ENCODE measurements at places on chromosomes 3 and 15.

GRCh38 chr3:13324835-13325501 is 95.2 kb downstream of the NUP210 start:
- no peak for DNase-seq

GRCh38 chr15:100338971-100339444 is 2.8 kb downstream of the ADAMTS17 start:
- no peak for DNase-seq

GRCh38 chr3:8438507-8439079 is 63.0 kb upstream of the LMCD1 start:
- DNase-seq = no peak

GRCh38 chr15:29091666-29092065 is 178.0 kb downstream of the NSMCE3 start:
- no peak for DNase-seq

- no peak for DNase-seq
Observed at GRCh38 chr3:155217591-155217990, 75.9 kb downstream of the STRIT1 start.

- no peak for DNase-seq
Observed at GRCh38 chr3:185457376-185457775, 41.5 kb downstream of the TMEM41A start.

- DNase-seq = no peak
Observed at GRCh38 chr3:178560759-178561158, 24.5 kb downstream of the KCNMB2 start.

- DNase-seq = no peak
Observed at GRCh38 chr3:36525115-36525801, 145.0 kb downstream of the STAC start.

GRCh38 chr3:134211797-134212196 is 38.9 kb downstream of the RYK start:
- no peak for DNase-seq

- no peak for DNase-seq
Observed at GRCh38 chr3:184016169-184016570, 1.5 kb downstream of the ABCC5 start.

GRCh38 chr3:68483601-68484000 is 448.7 kb downstream of the TAFA4 start:
- DNase-seq = no peak

GRCh38 chr15:44094781-44095180 is 100.3 kb downstream of the FRMD5 start:
- DNase-seq = no peak

- DNase-seq = peak; percentile 71
Observed at GRCh38 chr3:192847941-192848340, 69.7 kb downstream of the MB21D2 start.

- DNase-seq = no peak
Observed at GRCh38 chr15:41102854-41103253, 13.2 kb downstream of the INO80 start.

DNA sequence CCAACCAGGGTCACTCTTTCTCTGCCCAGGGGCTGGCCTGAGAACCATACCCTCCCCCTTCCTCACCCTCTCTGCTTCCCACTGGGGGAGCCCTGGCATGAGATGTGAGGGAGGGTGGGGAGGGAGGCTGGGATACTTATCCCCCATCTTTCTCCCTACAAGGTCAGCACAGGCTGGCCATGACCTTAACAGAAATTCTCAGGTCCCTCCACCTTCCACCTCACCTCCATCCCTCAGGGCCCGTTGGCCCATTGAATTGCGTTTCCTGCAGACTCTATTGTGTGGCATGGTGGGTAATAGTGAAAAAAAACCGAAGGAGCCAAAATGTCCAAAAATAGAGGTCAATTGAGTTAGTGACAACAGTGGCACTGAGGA is 159.5 kb downstream of the OR4M2 start:
- DNase-seq = no peak

GRCh38 chr3:192824313-192824712 is 93.3 kb downstream of the MB21D2 start:
- DNase-seq = no peak

DNA sequence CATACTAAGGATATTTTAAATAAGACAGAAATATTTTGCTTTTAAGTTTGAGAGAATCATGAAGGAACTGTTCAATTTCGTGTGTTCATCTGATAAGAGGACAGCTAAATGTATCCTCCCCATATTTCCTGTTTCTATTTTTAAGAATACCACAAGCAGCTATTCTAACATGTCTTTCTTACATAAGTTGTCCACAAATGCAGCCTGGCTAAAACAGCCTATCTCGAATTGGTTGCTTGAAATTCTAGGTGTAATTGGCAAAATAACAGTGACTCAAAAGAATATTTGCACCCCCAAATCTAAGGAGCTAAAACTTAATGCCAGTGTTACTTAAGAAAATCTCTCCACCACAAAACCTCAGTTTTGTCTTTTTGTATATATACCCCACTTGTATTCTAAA is 35.0 kb downstream of the BTLA start:
- no peak for DNase-seq

GRCh38 chr3:195838714-195839113 is 27.0 kb upstream of the MUC4 start:
- DNase-seq = no peak

Measured in AG04450 (cell line).